ENCODE measurements at places on chromosomes 1 and 21.

DNA sequence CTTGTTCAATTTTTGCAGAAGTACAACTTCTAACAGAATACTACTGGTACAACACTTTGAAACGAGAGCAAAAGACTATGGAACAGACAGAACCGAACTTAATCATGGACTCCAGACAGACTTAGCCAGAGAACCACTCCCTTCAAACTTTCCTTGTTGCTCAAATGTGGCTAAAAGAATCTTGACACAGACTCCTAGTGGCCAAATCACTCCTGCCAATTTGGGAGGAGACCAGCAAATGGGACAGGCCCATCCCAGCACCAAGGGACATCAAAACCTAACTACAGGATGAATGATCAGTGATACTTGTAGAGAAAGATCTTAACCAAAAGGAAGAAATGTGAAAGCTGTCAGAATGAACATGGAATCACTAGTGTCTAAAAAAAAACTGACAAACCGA lies 154.0 kb downstream of the MATN1 start:
- no peak for DNase-seq

- DNase-seq: no peak
Measured at GRCh38 chr1:221031458-221032203, 152.4 kb downstream of the HLX start.

- DNase-seq: no peak
Measured at GRCh38 chr1:10939654-10940450, 72.6 kb upstream of the TARDBP start.

- DNase-seq: no peak
Measured at GRCh38 chr1:18879791-18880309, 20.4 kb upstream of the TAS1R2 start.

GRCh38 chr1:4741876-4742423 lies 87.5 kb downstream of the AJAP1 start:
- DNase-seq: no peak

Measured in adipocyte (in vitro differentiated cells).